ENCODE measurements at places on chromosomes 6 and 20. TPM values are rescaled to one million over a fixed set of nuclear protein-coding genes. Genes with fewer than 3 reads are reported as not detected.

GRCh38 chr20:39263076-39263475 is 300.9 kb downstream of the DHX35 start:
- DNase-seq = no peak

Gene CLPSL2
- total RNA-seq = not detected

GRCh38 chr20:63544958-63545516 is 2.5 kb downstream of the SRMS start:
- no peak for DNase-seq

DNA sequence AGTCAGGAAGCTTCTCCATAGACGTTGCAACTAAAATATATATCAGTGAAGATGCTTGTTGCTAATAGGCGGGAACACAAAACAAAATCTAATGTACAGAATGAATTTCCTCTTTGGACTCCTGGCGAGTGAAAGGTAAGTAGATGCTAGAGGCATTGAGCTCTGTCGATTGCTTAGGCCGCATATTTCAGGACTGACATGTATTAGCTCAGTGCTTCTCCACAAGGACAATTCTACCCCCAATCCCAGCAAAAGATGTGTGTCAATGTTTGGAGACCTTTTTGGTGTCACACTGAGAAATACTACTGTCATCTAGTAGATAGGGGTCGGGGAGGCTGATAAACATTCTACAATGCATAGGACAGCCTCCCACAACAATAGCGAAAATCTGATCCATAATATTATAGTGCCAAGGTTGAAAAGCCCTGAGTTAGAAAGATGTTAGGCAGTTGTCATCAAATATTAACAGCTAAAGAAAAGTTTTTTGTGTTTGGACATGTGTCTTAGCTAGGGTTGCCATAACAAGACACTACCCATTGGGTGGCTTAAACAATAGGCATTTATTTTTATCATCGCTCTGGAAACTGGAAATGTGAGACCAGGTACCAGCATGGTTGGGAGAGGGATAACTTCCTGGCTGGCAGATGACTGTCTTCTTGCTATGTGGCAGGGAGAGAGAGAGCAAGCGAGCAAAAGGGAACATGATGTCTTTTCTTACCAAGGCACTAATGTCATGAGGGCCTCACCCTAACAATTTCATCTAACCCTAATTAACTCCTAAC is 48.0 kb upstream of the BCAS1 start:
- no peak for DNase-seq

Gene SLC16A10
- total RNA-seq = 20.1 TPM

Gene CAGE1
- not detected for total RNA-seq

DNA sequence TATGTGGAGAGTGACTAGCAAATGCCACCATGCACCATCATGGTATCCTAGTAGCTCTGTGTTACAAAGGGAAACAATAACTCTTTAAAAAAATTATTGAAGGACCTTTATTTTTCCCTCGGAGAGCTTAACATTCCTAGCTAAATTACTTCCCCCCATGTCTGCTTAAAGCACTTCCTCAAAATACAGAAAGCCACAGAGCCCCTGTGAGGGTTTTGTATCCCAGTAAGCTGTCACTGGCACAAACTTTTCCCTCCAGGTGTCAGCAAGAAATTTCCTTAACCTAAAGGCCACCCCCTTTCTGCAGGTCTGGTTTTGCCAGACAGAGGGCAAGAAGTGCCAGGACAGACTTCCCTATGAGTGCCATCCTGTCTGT is 340.0 kb upstream of the PRDM1 start:
- no peak for DNase-seq

Gene KCNK16
- not detected for total RNA-seq

DNA sequence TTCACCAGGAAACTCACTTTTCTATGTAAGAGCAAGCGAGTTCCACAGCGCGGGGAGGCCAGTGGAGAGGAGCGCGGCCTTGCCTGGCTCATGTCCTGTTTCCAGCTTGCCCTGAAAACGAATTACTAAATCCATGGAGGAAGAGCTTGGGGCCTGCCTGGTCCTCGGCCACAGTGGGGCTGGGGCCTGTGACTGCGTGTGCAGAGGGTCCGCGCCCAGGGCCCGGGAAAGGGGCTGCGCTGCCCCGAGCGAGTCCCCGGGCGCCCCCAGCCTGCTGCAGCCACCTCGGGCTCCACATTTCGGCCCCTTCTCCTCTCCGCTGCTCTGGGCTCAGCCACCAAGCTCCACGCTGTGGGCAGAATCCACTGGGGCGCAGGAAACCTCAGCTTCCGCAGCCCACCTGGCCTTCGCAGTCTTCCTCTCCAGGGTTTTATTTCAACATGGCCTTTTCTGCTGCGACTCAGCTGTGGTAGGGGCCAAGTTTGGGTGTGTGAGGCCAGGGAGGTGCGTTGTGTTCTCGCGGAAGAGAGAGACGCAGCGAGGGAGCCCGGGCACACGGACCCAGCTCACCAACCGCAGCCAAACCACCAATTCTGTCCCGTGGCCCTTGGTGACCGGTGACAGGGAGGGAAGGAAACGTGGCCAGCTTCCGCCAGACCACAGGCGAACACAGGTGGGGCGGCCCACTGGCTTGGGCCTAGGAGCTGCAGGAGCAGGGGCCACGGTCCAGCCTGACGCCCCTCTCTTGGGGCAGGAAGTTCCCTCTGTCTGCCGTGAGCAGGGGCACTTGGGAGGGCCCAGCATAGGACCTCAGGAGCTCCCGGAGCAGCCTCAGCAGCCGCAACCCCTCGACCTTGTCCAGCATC is 211.4 kb downstream of the ERMARD start:
- no peak for DNase-seq

DNA sequence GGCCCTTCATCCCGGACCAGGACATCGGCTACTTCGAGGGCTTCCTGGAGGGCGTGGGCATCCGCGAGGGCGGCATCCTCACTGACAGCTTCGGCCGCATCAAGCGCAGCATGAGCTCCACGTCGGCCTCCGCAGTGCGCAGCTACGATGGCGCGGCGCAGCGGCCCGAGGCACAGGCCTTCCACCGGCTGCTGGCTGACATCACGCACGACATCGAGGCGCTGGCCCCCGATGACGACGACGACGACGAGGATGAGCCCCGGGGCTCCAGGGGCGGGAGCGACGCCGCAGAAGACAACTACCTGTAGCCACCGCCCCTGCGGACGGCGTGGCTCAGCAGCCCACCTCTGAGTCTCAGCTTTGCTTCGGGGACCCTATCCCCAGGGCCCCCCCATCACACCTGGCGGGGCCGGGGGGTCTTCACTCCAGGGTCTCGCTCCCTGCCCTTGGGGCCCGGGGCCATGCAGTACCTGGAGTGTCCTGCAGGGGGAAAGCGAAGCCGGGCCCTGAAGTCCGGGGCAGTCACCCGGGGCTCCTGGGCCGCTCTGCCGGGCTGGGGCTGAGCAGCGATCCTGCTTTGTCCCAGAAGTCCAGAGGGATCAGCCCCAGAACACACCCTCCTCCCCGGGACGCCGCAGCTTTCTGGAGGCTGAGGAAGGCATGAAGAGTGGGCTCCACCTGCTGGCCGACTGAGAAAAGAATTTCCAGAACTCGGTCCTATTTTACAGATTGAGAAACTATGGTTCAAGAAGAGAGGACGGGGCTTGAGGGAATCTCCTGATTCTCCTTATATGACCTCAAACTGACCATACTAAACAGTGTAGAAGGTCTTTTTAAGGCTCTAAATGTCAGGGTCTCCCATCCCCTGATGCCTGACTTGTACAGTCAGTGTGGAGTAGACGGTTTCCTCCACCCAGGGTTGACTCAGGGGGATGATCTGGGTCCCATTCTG is 20.8 kb upstream of the HCK start:
- DNase-seq = peak; percentile 48
